Esophagus squamous epithelium (tissue), 5 donors: ENCODE measurements at places on chromosomes 4 and X.

DNA sequence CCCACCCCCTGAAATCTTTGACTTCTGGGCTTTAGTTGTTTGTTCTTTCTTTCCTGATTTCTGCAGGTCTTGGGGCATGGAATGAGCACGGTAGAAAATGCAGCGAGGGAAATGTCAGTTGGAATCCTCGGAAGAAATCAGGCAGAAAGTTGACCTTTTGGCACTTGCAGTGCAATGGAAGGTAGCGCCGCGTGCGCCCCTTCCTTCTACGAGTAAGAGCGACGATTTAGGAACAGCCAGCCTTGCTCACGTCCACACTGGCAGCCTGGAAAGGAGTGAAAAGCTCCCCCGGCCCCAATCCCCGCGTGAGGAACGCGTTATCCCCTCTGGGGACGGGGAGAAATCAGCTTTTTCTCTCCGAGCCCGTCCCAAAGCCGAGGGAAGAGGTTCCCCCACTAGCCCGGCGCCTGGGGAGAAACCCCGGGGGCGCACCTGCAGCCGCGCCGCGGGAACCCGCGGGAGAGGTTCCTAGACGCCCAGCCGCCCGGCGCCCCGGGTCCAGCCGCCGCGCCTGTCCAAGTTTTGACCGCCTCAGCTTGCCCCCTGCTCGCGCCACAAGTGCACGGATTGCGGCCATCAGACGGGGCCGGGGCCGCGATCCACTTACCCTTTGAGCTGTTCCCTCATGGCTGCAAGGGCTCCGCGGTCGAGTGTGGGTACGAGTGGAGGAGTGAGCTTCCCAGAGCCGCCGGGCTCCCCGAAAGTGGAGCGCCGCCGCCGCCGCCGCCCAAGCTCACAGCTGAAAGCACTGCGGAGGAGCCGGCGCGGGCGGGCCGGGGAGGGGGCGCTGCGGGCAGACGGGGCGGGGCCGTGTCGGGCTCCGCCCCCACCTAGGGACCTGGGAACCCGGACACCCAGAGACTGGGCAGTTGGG lies 194.6 kb upstream of the FTHL17 start:
- no peak for DNase-seq

GRCh38 chrX:34744521-34744920 lies 87.4 kb upstream of the TMEM47 start:
- DNase-seq, result no peak

DNA sequence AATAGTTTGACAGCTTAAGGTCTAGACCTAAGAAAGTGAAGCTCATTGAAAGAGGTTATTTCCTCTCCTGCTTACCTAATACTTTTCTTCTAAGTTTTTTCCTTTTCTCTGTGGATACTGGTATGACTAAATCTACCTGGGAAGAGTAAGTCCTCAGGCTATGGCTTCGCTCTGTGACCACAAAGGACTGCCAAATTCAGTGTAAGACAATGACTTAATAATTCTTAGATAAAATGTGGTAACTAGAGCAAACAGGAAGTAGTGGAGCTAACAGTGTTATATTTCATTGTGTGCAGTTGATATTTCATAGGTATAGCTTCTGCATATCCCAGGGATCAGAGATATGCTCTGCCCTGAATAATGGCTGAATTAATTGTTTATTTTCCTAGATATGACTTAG lies 418.9 kb downstream of the CCSER1 start:
- no peak for DNase-seq

DNA sequence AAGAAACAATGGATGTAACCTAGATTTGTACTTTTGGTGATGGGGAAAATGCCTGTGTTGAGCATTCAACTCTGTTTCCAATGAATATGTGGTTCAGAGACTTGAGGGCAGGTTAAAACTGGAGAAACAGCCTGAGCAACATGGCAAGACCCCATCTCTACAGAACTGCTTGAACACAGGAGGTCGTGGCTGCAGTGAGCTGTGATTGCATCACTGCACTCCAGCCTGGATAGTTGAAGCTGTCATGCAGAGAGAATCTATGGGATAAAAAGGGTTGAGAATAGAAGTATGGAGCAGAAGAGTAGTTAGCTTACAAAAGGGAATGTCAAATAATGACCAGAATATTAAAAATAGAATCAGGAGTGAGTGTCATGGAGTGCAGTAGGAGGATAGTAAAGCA lies 134.8 kb upstream of the PDE5A start:
- DNase-seq, result no peak

GRCh38 chr4:995311-996026 lies 2.3 kb upstream of the SLC26A1 start:
- no peak for DNase-seq

GRCh38 chr4:81351654-81352445 lies 119.9 kb downstream of the RASGEF1B start:
- no peak for DNase-seq

DNA sequence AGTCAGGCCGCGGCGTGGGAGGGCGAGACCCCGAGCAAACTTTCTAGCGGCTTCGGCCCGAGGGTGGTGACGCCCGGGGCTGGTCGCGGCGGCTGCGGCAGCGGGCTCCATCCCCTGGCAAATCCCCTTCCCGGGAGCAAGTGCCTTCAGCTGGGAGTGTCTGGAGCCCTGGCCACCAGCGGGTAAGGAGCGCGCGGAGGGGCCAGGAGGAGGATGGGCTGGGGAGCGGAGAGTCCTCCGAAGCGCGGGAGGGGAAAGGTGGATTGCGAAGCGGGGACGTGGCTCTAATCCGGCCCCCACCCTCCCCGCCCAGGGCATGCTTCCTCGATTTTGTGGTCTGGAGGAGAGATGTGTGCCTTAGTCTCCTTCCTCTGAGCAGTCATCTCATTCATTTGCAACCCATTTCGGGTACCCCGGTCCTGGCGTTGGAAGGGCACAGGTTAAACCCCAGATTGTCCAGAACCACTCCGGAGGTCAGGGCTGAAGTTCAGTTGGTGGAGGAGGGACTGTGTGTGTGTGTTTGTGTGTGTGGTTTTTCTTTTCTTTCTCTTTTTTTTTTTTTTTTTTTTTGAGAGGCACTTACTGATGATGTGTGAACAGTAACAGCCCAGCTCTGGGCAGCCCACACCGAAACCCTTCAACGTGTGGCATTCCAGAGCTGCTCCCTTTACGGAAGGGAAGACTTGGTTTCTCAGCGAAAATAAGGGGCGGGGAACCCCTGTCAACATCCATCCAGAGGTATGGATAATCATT lies 516 bp downstream of the SGMS2 start:
- no peak for DNase-seq
